ENCODE measurements at places on chromosomes 13 and 19.

DNA sequence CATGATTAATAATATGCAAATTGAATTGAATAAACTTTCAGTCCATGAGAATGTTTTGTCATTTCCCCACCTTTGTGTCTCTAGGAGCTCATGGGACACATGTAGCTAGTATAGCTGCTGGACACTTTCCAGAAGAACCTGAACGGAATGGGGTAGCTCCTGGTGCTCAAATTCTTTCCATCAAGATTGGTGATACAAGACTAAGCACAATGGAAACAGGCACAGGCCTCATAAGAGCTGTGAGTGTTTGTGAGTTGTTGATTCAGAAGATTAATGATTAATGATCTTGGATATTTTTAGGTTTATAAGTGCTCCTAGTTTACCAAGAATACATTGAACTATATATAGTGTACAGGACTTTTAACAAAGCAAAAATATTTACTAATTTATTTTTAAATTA, 30.1 kb downstream of the TPP2 start:
- no peak for DNase-seq

- peak; percentile 69 for DNase-seq
Observed at GRCh38 chr13:32284927-32285632, 30.1 kb downstream of the ZAR1L start.

- no peak for DNase-seq
Observed at GRCh38 chr13:31913459-31913858, 118.1 kb upstream of the FRY start.

DNA sequence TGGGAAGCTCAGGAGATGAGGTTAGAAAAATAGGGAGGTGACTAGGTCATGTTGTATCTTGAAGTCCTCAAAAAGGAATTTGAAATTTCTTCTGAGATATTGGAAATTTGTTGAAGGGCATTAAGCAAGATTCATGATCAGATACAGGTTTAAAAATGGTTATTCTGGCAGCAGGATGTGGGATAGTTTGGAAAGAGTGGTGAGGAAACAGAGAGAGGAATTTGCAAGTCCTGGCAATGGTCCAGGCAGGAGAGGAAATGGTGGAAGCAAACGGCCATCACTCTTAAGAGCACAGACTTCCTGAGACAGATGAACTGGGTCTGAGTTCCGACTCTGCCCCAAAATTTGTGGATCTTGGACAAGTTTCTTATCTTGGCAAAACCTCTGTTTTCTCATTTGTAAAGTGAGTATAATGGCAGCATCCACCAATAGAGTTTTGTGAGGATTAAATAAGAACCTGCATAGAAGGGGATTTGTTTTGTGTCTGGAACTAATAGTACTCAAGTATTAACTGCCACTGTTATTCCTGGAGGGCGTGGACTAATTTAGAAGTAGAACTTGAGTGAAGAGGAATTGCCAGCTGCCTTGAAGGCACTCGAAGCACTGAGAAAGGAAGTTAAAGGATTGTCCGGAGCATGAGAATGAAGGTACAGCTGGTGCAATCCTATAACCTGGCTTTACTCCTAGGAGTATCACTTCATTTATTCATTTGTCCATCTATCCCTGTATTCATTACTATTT, 99.6 kb downstream of the CCNA1 start:
- DNase-seq = peak; percentile 28

- no peak for DNase-seq
Observed at GRCh38 chr13:29449726-29450125, 145.8 kb downstream of the SLC7A1 start.

GRCh38 chr13:85819513-85819912, 20.3 kb upstream of the SLITRK6 start:
- DNase-seq = no peak

DNA sequence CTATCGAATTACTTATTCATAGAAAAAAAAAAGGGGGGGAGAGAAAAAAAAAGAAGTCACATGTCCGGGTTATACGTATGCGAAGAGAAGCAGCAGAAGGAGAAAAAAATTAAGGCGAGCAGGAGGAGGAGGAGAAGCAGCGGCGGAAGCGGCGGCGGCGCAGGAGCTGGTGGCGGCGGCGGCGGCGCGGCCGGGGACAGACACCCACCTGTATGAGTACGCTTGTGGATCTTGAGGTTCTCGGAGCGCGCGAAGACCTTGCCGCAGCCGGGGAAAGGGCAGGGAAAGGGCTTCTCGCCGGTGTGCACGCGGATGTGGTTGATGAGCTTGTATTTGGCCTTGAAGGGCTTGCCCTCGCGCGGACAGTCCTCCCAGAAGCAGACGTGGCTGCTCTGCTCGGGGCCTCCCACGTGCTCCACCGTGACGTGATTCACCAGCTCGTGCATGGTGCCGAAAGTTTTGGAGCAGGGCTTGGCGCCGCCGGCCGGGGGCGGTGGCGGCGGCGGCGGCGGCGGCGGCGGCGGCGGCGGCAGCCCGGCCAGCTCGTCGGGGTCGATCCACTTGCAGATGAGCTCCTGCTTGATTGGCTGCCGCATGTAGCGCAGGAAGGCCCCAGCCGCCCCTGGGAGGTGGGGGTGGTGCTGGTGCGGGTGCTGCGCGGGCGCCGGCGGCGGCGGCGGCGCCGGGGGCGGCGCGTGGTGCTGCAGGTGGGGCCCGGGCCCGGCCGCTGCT, 1.5 kb downstream of the ZIC5 start:
- DNase-seq = peak; percentile 83

DNA sequence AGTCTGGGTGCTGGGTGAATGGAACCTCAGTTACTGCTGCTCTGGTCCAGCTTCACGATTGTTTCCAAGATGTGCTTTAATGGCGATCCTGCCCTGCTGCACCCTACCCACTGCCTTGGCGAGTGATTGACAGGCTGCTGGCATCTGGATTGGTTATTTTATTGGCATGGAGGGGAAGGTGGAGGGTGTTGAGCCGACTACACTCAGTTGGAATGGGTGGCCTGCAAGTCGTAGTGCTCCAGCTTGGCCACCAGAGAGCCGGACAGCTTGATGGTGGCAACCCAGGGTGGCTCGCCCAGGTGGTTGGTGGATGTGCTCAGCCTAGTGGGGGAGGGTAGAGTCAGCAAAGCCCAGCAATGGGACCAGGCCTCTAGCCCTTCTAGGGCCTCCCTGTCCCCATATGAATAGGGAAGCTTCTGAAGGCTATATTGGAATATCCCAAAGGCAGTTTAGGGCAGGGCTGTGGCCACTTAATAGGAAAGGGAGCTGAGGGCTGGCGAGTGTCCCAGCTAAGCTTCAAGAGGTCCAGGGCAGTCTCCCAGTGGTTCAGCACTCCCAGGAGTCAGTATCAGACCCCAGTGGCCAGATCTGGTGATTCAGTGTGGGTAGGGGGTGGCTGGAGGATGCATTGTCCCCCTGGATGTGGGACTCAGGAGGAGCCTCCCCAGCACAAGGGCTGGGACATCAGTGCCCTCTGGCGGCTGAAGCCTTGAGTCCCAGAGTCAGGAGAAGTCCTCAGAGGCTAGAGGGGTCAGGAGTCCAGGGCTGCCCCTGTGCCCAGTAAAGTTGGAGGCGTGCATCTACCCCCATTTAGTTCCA, 3.4 kb downstream of the GGN start:
- peak; percentile 51 for DNase-seq

DNA sequence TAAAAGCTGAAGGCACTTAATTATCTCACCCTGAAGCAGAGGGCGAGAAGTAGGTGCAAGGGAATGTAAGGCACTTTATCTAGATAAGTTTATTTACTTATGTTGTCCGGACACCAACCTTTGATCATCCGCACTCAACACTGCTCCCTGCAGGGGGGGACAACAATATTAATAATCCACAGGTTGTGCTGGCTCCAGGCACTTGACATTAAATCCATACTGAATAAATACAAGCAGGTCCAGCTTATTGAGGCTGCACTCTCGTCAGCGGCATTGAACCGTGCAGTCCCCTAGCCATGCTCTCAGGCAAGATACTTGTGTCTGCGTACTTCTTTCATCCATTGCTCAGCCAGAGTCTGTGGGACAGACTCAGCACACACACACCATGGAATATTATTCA, 374.5 kb upstream of the NBEA start:
- no peak for DNase-seq

- DNase-seq = peak; percentile 91
Observed at GRCh38 chr19:49339301-49340068, 4.3 kb downstream of the CD37 start.
